ENCODE measurements at places on chromosomes 3 and 15. TPM values are rescaled to one million over a fixed set of nuclear protein-coding genes. Genes with fewer than 3 reads are reported as not detected.

Gene TMEM207
- total RNA-seq, result not detected

DNA sequence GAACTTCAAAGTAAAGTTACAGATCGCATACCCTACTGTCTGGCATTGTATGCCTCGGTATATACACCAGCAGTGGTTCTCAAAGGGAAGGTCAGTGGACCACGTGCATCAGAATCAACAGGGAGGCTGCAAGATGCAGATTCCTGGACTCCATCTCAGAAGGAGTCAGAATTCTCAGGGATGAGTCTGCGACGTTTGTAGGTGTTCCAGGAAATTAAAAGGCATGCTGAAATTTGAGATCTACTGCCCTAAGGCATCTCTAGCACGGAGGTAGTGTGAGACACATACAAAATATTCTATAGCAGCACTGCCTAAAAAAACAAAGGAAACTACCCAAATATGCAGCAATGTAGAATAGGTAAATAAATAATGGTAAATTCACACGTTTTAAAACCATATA, 136.8 kb upstream of the BNIP2 start:
- no peak for DNase-seq

DNA sequence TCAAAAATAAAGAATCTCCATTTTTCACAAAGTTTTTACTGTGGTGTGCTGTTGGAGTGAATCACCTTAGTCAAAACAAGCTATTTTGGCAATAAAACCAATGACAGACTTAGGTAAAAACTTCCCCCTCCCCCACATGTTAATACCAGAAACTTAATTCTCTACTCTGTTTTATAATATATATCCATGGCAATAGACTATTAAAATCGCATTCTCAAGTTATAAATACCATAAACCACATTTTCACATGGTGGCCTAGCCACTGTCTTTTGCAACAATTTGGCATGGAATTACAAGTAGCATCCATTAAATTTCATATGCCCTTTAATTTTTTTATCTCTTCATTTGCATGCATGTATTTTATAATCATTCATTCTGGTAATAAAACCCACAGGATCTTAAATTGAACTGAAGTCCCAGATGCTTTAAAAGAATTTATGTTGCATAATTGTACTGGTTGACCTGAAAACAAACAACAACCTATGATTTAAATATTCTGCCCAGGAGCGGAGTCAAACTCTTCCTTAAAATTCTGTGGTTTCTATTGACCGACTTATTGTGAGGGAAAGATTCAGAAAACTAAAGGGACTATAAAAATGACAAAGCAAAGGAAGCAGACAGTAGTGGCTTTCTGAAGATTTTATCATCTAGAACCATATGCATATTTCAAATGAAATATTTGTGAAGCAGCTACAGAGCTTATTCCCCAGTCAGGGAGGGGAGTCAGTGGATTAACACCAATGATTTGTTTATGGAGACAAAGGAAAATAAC, 229.0 kb upstream of the TBL1XR1 start:
- DNase-seq, result no peak

DNA sequence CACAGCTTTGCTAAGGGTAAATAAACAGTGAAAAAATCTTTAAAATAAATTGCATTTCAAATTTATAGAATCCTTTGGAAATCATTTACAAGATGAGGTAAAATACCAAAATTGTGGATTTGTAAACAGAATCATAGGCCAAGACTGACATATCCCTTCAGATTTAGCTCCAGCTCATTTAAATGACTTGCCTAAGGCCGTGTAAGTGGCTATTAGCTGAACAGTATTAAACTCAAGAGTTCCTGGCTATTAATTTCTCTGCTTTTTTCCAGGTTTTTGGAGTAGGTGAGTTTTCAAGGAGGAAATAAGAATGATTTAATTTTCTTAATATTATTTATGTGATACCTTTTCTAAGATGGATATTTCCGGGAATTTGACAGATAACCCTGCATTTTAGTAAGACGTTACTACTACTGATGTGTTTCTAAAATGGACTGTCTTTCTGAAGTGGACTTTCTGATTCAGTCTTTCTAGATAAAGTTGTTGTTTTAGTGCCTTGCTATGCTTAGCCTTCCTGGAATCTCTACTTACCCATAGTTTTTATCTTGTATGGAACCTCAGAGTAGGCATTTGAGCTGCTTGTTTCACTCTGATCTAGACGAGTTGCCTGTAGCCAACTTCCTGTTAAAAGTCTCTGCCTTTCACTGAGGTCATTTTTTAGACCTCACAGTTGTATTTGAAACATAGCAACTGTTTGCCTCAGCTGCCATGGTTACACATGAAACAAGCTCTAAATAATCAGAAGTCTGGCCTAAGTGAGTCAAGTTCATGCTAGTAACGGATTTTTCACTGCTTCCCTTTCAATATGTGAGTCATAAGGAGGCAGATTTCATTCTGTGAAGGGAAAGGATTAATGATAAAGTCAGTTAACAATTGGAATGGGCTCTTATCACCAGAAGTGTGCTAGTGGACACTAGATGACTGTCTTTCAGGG, 127.0 kb downstream of the KLHL25 start:
- DNase-seq, result no peak

DNA sequence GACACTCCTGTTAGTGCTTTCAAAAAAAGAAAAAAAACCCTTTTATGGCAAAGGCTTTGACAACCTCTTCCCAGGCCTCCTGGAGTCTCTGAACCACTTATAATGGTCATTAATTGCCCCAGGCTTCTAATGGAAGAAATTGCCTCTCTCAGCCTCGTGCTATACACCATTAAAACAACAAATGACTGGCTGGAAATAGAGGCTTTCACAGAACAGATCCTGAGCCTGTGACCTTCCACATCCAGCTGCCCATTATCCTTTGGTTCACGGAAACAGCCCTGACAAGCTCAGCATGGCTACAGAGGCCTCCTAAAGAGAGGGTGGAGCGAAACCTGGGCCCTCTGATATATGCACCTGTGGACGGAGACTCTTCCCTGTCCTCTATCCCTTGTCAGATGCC, 26.8 kb upstream of the MKRN3 start:
- DNase-seq, result no peak

Gene SUCNR1
- 1.3 TPM for total RNA-seq

- no peak for DNase-seq
These were observed 88.6 kb downstream of the LPP start for GRCh38 chr3:188242436-188243123.

DNA sequence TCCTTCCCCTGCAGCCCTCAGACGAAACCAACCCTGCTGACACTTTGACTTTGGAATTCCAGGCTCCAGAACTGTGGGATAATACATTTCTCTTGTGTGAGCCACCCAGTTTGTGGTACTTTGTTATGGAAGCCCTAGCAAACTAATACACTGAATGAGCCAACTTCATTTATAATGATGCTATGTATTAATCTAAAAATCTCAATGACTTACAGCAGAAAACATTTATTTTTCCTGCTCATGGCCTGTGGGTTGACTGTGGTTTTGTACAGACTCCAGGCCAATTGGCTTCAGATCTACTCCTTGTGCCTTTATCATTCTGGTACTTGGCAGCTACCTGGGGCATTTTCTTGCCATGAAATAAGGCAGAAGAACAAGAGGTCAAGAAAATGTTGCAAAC, 152.4 kb downstream of the EBLN2 start:
- no peak for DNase-seq

Gene RASGRF1
- 0.10 TPM for total RNA-seq

Measured in posterior vena cava (tissue), 2 donors.